WERI-Rb-1 (cell line): ENCODE measurements at places on chromosomes 2 and 18.

- DNase-seq, result no peak
These were observed 10.7 kb downstream of the LPIN1 start for GRCh38 chr2:11757101-11757500.

GRCh38 chr18:22632191-22632590, 214.5 kb upstream of the CTAGE1 start:
- DNase-seq, result no peak

DNA sequence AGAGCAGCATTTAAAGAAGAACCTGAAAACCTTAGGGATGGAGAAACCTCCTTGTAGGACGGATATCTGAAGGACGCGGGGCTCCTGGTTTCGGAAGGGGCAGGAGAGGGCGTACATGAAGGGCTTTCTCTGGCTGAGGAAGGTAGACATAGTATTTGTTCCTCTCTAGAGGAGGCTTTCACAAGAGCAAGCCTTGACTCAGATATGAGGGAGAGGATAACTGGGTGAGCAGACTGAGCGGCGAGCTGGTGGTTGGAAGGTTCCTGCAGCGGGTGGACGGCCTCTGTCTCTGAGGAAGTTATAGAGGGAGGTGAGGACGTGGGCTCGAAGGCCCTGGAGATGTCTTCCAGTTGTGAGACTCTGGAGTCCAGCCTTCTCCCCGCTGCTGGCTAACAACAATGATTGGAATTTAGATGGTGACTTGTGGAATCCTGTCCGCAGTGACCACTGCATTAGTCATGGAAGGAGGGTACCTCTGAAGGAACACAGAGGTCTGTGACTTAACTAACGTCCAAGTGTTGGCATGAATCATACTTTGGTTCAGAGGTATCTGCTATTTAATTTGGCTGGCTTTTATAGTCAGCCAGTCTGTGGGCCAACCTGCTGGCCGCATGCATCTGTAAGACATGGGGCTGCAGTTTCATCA, 80.9 kb downstream of the ASAP2 start:
- DNase-seq, result no peak

GRCh38 chr2:20662308-20662937, 4.5 kb upstream of the GDF7 start:
- no peak for DNase-seq

DNA sequence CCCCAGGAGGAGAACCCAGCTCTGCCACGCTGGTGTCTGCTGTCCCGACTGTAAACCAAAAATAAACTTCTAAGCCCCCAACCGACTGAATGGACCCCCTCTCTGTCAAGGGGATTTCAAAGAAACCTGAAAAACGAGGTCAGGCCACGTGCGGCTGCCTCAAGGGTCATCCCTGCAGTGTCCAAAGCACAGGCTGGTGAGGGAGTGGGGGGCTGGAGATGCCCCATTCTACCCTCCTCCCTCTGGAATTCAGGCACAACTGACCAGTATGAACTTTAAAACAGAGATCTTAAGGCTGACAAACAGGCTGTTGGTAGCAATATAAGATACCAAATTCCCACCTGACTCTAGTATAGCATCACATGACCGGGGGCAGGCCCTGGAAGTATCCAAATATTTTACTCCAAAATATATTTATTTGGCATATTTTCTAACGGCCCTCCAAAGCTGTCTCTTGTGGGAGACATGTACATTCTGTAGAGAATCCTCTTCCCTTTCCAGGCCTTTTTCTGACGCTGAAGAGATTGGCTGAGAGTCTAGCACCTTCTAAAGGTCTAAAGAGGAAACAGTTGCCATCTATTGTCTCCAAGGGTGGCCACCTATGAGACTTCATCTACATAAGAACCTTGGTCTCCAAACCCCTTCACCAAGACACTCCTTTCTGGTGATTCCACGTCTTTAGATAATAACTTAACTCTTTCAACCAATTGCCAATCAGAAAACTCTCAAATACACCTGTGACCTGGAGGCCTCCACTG, 40.4 kb upstream of the CTDP1 start:
- no peak for DNase-seq

GRCh38 chr2:1393321-1393720, 19.9 kb upstream of the TPO start:
- DNase-seq, result no peak
